ENCODE measurements at places on chromosomes 7 and 10.

GRCh38 chr10:71040846-71041605, 152.7 kb upstream of the PCBD1 start:
- no peak for DNase-seq

- no peak for DNase-seq
Observed at GRCh38 chr10:44564790-44565189, 179.9 kb upstream of the CXCL12 start.

GRCh38 chr10:92407305-92408016, 116.5 kb downstream of the MARCHF5 start:
- no peak for DNase-seq

DNA sequence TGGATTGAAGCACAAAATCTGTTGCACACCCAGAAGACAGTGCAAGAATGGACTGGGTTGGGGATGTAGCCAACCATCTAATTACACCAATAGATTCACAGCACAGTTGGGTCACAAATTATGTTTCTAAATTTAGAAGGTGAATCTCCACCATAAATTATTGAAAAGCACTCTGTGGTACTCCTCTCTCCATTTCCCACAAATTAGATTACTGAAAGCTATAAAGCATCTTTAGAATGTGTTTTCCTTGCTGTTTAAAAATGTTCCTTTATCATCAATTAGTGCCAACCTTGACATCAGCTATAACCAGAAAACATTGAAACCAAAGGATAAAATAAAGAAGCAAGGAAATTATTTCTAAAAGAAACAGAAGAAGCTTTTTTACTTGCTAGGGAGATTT, 39.9 kb upstream of the HDAC9 start:
- DNase-seq: no peak

GRCh38 chr10:62866451-62866850, 50.3 kb upstream of the EGR2 start:
- DNase-seq: no peak

- no peak for DNase-seq
Observed at GRCh38 chr10:62687230-62687748, 117.2 kb upstream of the ADO start.

GRCh38 chr10:70057306-70057705, 4.7 kb downstream of the MACROH2A2 start:
- no peak for DNase-seq

DNA sequence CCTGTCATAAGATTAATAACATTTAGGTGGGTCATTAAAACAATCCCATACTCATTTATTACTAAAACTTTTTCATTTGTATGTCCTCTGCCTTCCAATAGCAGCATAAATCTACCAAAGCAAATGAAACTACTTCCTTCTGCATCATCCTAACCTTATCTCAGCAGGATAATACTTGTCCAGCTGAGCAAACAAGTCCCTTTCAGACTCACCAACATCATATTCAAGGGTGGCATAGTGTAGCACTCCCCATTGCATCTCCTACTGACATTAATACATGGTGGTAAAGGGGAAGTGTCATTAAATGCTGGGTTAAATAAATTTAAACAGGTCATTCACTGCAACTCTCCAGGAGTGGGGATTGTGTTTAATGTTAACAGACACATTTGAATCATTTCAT, 3.4 kb upstream of the MINDY3 start:
- no peak for DNase-seq

DNA sequence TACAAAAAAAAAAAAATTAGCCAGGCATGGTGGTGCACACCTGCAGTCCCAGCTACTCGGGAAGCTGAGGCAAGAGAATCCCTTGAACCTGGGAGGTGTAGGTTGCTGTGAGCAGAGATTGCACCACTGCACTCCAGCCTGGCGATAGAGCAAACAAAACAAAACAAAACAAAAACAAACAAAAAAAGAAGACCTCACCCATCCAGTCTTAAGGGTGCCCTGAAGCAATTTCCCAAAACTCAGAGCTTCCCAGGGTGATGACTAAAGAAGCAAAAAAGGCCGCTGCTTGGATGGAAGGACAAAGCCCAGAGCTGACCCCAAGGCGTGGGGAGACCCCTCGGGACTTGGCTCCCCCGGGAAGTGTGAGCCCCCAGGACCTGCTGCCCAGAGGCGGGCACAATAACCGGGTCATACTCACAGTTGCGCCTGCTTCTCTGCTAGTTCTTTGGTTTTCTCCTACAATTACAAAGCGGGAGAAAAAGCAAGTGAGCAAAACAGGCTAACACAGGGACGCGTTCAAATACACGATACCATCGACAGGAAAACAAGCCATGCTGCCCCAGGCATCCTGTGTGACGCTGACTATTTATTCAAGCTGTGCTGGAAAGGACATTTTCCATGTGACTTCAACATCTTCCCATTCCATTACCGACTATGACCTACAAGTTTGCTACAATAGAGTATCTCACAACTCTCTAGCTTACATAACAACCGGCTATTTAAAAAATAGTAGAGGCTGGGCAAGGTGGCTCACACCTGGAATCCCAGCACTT, 29.9 kb downstream of the PAPOLB start:
- no peak for DNase-seq

DNA sequence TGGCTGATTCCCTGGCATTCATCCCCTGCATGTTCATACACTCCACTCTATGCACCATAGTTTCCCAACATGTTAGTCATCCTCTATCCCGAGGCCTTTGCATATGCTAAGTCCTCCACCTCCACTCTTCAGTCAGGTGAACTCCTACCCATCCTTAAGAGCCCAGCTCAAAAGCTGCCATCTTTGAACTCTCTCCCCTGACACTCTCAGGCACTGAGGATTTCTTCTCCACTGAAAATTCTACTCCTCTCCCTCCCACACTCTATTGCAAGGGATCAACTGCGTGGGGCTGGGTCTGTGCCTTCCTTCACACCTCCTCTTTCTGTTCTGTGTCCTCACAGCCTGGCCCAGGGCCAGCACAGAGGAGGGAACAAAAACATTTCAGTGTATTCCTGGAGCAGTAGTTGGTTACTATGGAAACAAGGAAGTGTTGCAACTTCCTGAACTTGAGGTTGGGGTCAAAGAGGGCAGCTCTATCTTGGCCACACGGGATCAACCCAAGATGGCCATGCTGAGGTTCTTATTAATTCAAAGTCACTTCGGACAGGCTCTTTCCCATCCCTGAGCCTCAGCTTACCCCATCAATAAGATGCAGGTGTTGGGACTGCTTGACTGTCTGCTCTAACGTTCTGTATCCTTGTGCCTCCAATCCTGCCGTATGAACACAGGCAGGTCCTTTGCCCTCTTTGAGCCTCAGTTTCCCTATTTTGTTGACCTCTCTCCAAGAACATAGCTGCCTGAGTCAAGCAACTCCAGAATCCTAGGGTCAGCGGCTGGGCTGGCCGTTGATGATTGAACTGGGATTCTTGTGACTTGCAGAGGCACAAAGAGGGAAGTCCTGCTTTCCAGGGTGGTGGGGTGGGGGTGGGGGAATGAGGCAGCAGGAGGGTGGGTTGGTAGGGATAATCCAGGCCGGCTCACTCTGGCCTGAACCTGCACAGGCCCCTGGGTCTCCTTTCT, 15.5 kb downstream of the ZMIZ1 start:
- no peak for DNase-seq

GRCh38 chr10:18194634-18195033, 54.4 kb downstream of the CACNB2 start:
- no peak for DNase-seq

GRCh38 chr7:17120756-17121155, 177.7 kb upstream of the AHR start:
- DNase-seq: no peak

GRCh38 chr7:7911369-7912123, 57.0 kb upstream of the GLCCI1 start:
- DNase-seq: no peak

- DNase-seq: no peak
Observed at GRCh38 chr10:12847361-12847975, 154.0 kb downstream of the CCDC3 start.

DNA sequence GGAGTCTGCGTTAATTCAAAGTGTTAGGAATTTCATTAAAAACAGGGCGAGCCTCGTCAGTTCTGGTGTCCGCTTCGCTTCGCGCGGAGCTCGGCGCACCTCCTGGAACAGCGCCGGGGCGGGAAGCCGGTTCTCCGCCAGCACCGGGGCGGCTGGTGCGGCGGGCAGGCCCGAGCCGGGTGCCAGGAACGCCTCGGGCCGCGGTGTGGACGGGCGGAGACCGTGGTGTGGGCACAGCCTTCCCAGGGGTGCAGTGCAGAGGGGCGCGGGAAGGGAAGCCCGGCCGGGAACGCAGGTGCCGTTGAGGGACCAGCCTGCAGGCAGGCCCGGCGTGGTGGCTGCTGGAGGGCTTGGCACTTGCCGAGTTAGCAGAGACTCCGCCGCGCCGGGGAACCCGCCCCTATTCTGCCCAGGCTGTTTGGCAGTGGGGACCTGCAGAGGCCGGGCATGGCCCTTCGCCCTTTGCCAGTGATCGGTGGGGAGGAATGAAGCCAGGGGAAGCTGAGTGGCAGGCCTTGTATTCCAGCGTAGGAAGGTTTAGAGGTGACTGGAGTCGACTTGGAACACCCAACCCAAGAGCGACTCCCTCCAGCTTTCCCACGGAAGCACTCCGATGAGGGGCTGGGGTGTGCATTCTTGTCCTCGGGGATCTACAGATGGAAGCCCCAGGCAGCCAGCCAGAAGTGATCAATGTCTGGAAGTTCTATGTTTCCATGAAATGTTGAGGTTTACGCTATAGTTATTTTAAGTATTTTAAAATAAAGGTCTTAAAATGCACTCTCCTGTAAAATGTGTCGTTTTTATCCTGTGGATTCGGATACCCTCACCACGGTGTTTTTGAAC, 945 bp upstream of the RHEB start:
- peak; percentile 52 for DNase-seq

DNA sequence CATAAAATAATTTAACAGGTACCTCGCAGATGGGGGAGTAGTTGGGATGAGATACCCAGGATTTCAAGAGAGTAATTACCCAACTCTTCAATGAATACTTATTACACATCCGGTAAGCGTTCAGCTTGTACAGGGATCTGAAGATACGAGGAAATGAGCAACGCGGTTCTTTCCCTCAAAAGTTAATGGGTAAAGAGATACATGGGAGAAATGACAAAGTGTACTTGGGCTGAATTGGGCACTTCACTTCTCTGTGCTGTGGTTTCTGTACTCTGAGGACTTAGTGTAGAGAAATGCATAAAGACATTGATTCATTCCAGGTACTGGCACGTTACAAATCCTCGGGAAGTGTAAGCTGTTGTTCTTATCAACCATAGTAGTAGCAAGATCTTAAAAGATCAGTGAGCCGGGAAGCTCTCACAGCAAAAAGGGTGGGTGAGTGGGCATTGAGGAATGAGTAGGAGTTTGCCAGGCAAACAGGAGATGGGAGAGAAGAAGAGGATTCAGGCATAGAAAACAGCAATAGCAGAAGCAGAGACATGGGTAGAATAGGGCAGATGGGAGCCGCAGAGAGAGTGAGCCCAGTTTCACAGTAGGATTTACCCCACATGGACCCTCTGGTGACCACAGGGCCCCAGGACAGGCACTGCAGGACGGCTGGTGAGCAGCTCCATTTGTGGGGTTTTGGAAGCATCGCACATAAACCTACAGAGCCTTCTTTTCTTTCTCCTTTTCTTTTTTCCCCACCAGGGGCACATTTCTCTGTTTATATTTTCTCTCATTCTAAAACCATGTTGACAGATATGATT, 304.3 kb upstream of the PITRM1 start:
- DNase-seq: no peak

DNA sequence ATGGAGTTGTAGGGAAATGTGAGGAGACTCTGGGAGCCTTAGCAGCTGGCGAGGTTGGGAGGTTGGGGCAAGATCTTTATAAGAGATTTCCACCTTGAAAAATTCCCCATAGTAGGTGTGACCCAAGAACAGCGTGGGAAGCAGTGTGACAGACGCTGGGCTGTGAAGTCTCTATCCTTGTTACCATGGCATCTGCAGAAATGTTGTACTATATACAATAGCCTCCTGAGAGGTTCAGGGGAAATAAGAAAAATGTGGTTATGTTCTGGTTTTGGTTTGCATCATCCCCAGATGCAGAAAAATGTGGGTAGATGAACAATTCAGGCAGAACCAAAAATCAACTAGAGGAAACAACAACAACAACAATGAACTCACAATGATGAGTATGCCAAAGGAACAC, 498.6 kb downstream of the SH2D4B start:
- DNase-seq: no peak

GRCh38 chr7:110612680-110613079, 478.2 kb upstream of the LRRN3 start:
- DNase-seq: no peak

GRCh38 chr7:158975526-158976467, 119.4 kb downstream of the DYNC2I1 start:
- DNase-seq: no peak

DNA sequence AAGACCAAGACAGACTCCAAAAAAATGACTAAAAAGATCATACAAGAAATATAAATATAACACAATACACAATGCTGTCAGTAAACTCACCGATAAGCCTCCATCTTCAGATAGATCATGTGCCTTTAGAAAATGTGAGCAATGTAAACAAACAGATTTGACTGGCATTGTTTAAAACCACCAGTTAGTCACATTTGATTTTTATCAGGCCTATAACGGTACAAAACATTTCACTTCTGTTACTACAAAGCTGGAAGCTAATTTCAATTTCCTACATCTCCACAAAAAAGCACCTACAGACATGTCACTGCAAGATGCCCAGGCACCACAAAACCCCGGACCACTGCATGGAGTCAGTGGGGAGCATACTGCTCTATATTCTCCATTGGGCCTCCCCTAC, 18.9 kb downstream of the SGMS1 start:
- DNase-seq: no peak

DNA sequence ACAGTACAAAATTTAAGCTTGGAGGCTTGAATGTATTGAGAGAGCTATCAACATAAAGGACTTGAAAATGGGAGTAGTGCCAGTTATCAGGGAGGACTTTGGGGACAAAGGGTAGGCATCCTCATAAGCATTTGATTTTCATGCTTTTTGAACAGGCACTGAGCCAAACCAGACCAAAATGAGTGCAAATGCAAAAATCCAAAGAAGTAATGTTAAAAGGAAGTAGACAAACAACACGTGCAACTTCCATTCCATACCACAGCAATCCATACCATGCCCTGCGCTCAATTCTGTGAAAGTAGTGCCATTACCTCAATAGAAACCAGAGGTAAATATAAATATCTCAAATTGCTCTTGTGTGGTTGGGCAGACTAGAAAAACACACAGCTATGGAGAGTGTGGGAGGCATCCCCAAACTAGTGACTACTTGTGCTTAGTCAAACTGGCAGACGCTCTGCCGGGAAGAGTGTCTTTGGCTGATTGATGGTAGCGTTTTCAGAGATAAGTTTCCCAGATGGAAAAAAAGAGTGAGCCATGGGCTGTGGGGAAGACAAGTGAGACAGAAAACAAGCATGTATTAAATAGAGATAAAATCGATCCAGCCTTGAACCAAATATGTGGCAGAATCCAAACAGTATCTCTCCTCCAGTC, 161.5 kb downstream of the CREB5 start:
- no peak for DNase-seq

Data from stimulated activated CD4-positive, alpha-beta T cell treated with anti-CD3 and anti-CD28 coated beads, Interleukin-4, amount 100 ng/mL, for 1 hour (primary cell).